ENCODE measurements at places on chromosomes 5 and 9. TPM values are rescaled to one million over a fixed set of nuclear protein-coding genes. Genes with fewer than 3 reads are reported as not detected.

- no peak overlapping the region for H3K27ac ChIP-seq
- no peaks in the 10 kb centered on the region for H3K27me3 ChIP-seq
- no peak for DNase-seq
- H3K4me3 ChIP-seq, result no peak overlapping the region
Observed at GRCh38 chr9:35852876-35853865, 17.0 kb downstream of the OR13J1 start.

The CRAT gene
- total RNA-seq, result 112 TPM

DNA sequence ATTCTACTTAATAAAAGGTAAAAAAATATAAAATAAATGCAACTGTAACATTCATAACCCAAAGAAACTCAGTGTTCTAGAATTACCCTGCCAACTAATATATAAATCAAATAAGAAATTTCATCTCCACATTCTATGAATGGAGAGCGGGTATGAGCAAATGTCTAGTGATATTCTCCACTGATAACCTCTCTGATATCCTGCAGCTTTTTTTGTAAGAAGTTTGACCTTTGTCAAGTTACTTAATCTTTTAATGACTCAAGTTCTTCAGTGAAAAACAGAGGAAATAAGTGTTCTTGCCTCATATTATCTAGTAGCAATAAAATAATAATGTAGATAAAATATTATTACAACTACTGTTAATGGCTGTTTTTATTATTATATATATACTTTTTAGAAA, 1275.6 kb upstream of the CDH9 start:
- H3K4me3 ChIP-seq, result no peak overlapping the region
- H3K4me1 ChIP-seq, result no peaks in the 10 kb centered on the region
- no peak overlapping the region for H3K27ac ChIP-seq
- no peak for DNase-seq

- no peak overlapping the region for H3K27ac ChIP-seq
- no peaks in the 10 kb centered on the region for H3K27me3 ChIP-seq
- DNase-seq, result no peak
- peaks cover 16% of the 10 kb centered on the region for H3K4me1 ChIP-seq
- H3K36me3 ChIP-seq, result no peaks in the 10 kb centered on the region
Observed at GRCh38 chr9:136257381-136258298, 12.0 kb upstream of the QSOX2 start.

DNA sequence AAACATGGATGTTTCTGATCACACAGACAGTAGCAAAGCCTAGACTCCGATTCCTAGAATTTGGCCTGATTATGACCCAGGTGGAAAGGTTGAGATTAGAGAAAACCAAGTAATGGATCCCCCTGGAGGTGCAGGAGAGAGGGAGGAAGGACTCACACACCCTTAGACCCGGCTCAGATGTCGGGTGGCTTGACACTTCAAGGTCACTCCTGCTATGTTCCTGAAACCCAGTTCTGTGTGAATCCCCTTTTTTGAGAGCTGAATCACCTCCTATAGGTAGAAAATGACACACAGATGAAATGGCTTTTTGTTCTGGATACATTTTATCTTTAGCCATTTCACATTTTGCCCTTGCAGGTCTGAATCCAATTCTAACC, 192.8 kb downstream of the ARRDC3 start:
- no peak overlapping the region for H3K4me3 ChIP-seq
- no peak for DNase-seq
- H3K27me3 ChIP-seq, result no peaks in the 10 kb centered on the region
- H3K4me1 ChIP-seq, result no peaks in the 10 kb centered on the region

GRCh38 chr5:78816143-78816765, 167.7 kb upstream of the LHFPL2 start:
- no peak overlapping the region for H3K4me3 ChIP-seq
- H3K36me3 ChIP-seq, result no peaks in the 10 kb centered on the region
- DNase-seq, result no peak
- no peak overlapping the region for H3K27ac ChIP-seq

GRCh38 chr5:141941779-141942178, 16.2 kb downstream of the PCDH12 start:
- H3K4me3 ChIP-seq, result no peak overlapping the region
- no peak for DNase-seq
- H3K27me3 ChIP-seq, result no peaks in the 10 kb centered on the region
- no peaks in the 10 kb centered on the region for H3K4me1 ChIP-seq

- no peak for DNase-seq
- no peaks in the 10 kb centered on the region for H3K27me3 ChIP-seq
- H3K36me3 ChIP-seq, result no peaks in the 10 kb centered on the region
- no peak overlapping the region for H3K4me3 ChIP-seq
- H3K4me1 ChIP-seq, result no peaks in the 10 kb centered on the region
Observed at GRCh38 chr9:103799959-103800358, 294.1 kb upstream of the SMC2 start.

The TMEM252 gene
- total RNA-seq, result not detected

The PAXX gene
- total RNA-seq, result 34.0 TPM

DNA sequence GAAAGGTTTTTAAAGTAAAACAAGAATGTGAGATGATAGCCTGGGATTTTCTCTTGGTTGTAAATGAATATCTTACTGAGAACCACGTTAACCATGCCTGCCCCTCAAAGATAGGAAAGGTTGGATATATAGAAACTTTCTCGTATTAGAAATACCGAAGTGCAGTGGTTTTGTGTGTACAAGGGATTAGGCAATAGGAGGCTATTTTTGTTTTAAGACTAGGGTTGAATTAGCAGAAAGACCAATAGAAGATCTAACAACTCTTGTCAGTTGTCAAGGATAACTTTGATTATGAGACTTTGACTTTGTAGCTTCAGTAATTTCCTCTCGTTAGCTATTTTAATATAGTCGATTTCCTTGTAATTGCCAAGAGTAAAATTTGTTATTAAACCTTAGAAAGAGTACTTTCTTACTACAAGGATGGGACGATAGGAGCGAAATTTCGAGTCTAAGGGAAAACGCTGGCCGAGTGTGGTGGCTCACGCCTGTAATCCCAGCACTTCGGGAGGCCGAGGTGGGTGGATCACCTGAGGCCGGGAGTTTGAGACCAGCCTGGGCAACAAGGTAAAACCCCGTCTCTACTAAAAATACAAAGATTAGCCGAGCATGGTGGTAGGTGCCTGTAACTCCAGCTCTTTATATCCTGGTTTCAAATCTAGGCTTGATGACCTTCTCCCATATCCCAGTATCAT, 838 bp downstream of the POLK start:
- no peaks in the 10 kb centered on the region for H3K27me3 ChIP-seq
- H3K4me1 ChIP-seq, result peaks cover 38% of the 10 kb centered on the region
- H3K27ac ChIP-seq, result peak overlapping the region; percentile 50
- H3K36me3 ChIP-seq, result no peaks in the 10 kb centered on the region
- H3K4me3 ChIP-seq, result peak overlapping the region; percentile 39
- no peak for DNase-seq

The SLC25A2 gene
- not detected for total RNA-seq

The LCN1 gene
- not detected for total RNA-seq

The INSYN2B gene
- not detected for total RNA-seq

- H3K36me3 ChIP-seq, result peaks cover 15% of the 10 kb centered on the region
- H3K27me3 ChIP-seq, result no peaks in the 10 kb centered on the region
- H3K4me3 ChIP-seq, result no peak overlapping the region
- no peak for DNase-seq
Observed at GRCh38 chr9:5760338-5760737, 72.6 kb downstream of the ERMP1 start.

The EFCAB9 gene
- total RNA-seq, result not detected

DNA sequence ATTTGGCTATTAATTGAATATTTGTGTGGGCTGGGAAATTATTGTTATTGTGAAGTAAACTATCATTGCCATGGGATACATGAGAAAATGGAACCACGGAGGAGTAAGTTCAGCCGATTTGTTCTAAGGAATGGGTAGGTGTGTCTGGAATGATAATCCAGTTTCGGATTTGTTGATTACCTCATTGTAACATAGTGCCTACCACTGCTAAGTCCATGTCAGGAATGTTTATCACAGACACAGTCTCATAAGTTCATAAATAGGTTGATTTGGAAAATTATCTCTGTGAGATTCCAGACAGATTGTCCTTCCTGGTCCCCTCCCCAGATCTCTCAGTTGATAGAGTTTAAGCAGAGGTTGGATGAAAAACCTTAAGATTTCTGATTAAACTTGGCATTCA, 78.1 kb upstream of the MAST4 start:
- no peak for DNase-seq
- no peak overlapping the region for H3K4me3 ChIP-seq
- H3K27ac ChIP-seq, result no peak overlapping the region
- H3K27me3 ChIP-seq, result no peaks in the 10 kb centered on the region
- H3K36me3 ChIP-seq, result no peaks in the 10 kb centered on the region
- no peaks in the 10 kb centered on the region for H3K4me1 ChIP-seq

The ARHGEF39 gene
- total RNA-seq, result not detected

DNA sequence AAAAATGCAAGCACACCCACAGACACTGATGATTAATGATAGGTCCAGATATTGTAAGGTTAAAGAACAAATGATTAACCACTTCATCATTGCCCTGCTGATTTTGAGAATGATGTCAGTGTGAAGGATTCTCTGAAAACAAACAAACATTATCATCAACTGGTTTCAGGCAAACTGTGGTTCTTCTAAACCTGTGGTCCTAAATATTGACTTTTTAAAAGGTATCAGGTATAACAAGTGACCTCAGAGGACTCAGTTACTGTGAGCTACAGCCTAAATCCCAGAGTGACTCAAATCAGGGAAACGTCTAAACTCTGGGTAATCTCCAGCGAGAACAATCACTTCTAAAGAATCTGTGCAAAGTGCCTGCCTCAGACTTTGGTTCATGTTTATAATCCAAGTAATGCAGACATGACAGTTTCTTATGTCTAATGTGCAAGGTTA, 172.3 kb upstream of the CDH6 start:
- DNase-seq, result no peak
- H3K4me1 ChIP-seq, result no peaks in the 10 kb centered on the region
- no peaks in the 10 kb centered on the region for H3K36me3 ChIP-seq
- no peak overlapping the region for H3K4me3 ChIP-seq
- H3K27me3 ChIP-seq, result no peaks in the 10 kb centered on the region

The SPATA31A5 gene
- not detected for total RNA-seq

- H3K27ac ChIP-seq, result no peak overlapping the region
- no peak overlapping the region for H3K4me3 ChIP-seq
- H3K4me1 ChIP-seq, result no peaks in the 10 kb centered on the region
- no peak for DNase-seq
- no peaks in the 10 kb centered on the region for H3K27me3 ChIP-seq
- H3K36me3 ChIP-seq, result no peaks in the 10 kb centered on the region
Observed at GRCh38 chr9:6460189-6460768, 47.3 kb downstream of the UHRF2 start.

DNA sequence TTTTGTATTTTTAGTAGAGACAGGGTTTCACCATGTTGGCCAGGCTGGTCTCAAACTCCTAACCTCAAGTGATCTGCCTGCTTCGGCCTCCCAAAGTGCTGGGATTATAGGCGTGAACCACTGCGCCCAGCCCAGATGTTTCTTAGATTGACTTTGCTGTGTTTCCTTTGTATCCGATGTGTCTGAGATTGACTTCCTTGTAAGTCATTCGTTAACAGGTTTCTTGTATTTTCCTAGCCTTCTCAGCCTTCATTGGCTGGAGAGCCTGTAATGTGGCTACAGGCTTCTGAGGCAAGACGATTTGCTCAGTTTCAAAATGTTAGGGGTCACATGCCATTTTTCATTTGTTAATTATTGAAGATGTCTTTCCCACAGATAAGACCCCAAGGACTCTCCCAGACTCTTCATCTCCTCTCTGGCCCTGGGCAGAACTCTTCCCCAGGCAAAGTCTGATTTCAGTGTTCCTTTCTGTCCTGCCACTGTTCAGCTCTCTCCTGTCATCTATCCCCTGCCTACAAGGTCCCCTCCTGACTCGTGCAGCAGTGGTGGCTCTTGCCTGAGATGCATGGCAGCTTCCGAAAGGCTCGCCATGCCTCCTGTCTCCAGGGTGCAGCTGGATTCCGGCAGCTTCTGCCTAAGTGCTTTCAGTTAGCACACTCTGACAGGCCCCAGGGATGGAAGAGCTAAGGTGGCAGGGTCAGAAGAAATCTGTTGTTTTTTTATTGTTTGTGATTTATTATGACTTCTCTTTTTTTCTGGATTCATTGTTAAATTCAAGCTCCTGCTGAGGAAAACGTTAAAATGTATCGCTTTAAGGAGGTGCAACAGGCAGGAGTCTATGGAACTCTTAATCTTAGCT, 206.4 kb downstream of the AOPEP start:
- DNase-seq, result no peak
- no peaks in the 10 kb centered on the region for H3K27me3 ChIP-seq
- no peaks in the 10 kb centered on the region for H3K36me3 ChIP-seq
- no peaks in the 10 kb centered on the region for H3K4me1 ChIP-seq

GRCh38 chr9:76989501-76989900, 30.0 kb upstream of the FOXB2 start:
- DNase-seq, result no peak
- no peaks in the 10 kb centered on the region for H3K27me3 ChIP-seq
- H3K36me3 ChIP-seq, result no peaks in the 10 kb centered on the region
- H3K4me3 ChIP-seq, result no peak overlapping the region
- no peaks in the 10 kb centered on the region for H3K4me1 ChIP-seq

DNA sequence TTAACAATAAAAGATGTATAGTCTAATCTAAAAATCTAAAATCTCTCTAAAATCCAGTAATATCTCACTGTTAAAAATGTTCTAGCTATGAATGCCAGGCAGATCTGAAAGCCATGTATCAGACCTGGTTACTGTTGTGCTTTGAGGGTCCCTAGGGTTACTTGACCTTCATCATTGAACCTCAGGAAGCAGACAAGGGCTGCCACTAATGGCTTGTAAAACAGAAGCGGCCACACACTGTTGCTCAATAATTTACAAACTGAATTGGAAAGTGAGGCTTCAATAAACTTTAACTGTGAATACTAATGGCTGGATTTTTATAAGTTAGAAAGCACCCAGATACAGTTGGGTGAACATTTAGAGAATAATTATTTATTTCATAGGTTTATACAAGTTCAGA, 198.0 kb upstream of the RPS23 start:
- H3K27ac ChIP-seq, result no peak overlapping the region
- H3K4me3 ChIP-seq, result no peak overlapping the region
- no peak for DNase-seq
- H3K36me3 ChIP-seq, result no peaks in the 10 kb centered on the region
- H3K27me3 ChIP-seq, result no peaks in the 10 kb centered on the region

GRCh38 chr5:174003795-174004194, 14.8 kb downstream of the C5orf47 start:
- no peak overlapping the region for H3K4me3 ChIP-seq
- H3K27me3 ChIP-seq, result no peaks in the 10 kb centered on the region
- H3K4me1 ChIP-seq, result no peaks in the 10 kb centered on the region
- no peaks in the 10 kb centered on the region for H3K36me3 ChIP-seq
- DNase-seq, result no peak

GRCh38 chr9:26863074-26863473, 29.5 kb downstream of the CAAP1 start:
- no peaks in the 10 kb centered on the region for H3K4me1 ChIP-seq
- H3K36me3 ChIP-seq, result no peaks in the 10 kb centered on the region
- no peaks in the 10 kb centered on the region for H3K27me3 ChIP-seq
- no peak overlapping the region for H3K4me3 ChIP-seq

The IFNK gene
- not detected for total RNA-seq

DNA sequence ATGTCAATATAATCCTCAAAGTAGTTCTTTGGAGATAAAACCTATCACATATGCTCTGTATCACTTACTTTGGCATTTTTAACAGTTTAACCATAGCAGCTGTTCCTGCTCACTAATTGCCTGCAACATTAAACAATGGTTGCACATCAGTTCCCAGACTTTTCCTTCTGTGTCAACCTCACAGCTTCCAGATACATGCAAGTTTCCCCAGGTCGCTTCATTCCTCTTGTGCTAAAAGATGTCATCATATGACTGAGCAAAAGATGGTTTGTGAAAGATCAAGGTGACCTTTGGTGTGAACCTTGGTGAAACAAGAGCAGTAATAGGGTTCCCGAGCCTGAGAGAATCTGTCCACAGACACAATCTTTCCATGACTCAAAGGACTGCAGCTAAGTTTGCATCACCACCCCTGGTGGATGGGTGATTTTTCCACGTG, 500.4 kb upstream of the PAPPA start:
- H3K27ac ChIP-seq, result no peak overlapping the region
- no peak for DNase-seq
- H3K27me3 ChIP-seq, result no peaks in the 10 kb centered on the region
- H3K4me1 ChIP-seq, result no peaks in the 10 kb centered on the region
- H3K36me3 ChIP-seq, result no peaks in the 10 kb centered on the region
- no peak overlapping the region for H3K4me3 ChIP-seq

Measured in body of pancreas (tissue), 4 donors.